CD4-positive, alpha-beta memory T cell (primary cell): ENCODE measurements at places on chromosomes 5 and 9. TPM values are rescaled to one million over a fixed set of nuclear protein-coding genes. Genes with fewer than 3 reads are reported as not detected.

- H3K36me3 ChIP-seq: no peaks in the 10 kb centered on the region
- H3K4me3 ChIP-seq: no peak overlapping the region
- no peak for DNase-seq
- H3K27me3 ChIP-seq: no peaks in the 10 kb centered on the region
These were observed 826.1 kb downstream of the PRELID2 start for GRCh38 chr5:145008876-145009530.

- no peak overlapping the region for H3K27ac ChIP-seq
- DNase-seq: no peak
- H3K27me3 ChIP-seq: no peaks in the 10 kb centered on the region
These were observed 367.9 kb upstream of the GRAMD2B start for GRCh38 chr5:126055348-126055729.

DNA sequence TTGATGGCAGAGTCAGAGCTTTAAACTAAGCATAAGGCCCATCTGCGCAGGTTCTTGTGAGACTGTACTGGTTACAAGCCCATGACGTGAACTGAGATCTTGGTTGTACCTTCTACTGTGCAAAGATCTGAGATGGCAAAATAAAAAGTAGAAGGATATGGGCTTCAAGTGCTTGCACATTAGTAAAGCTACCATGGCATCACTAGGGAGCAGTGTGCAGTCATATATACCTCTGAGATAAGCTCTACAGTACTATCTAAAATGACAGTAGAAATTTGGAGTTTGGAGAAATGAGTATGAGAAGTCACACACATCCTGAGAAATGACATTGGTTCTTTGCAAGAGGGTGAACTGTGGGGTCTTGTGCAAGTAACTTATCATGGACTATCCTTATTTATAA lies 408.2 kb upstream of the PRR16 start:
- no peak overlapping the region for H3K4me3 ChIP-seq
- H3K36me3 ChIP-seq: no peaks in the 10 kb centered on the region
- no peaks in the 10 kb centered on the region for H3K4me1 ChIP-seq
- no peak for DNase-seq

- DNase-seq: no peak
- H3K36me3 ChIP-seq: no peaks in the 10 kb centered on the region
- no peak overlapping the region for H3K4me3 ChIP-seq
- H3K27ac ChIP-seq: no peak overlapping the region
- H3K27me3 ChIP-seq: no peaks in the 10 kb centered on the region
These were observed 77.3 kb downstream of the SLC25A46 start for GRCh38 chr5:110815916-110816605.

DNA sequence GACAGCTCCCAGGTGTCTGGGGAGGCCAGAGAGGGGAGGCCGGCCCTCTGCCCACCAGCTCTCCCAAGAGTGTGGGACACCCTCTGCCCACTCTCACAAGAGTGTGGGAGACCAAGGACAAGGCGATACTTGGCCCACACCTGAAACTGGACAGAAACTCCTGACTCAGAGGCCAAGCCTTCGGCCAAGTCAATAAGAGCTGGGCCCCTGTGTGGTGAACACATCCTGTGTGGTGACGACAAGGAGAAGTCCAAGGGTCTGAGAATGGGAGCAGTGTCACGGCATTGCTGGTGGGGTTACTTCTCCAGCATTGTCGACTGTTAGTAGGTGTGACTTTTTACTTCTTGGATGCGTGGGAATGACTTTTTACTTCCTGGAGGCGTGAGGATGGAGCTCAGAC lies 14.6 kb upstream of the F2RL1 start:
- no peaks in the 10 kb centered on the region for H3K4me1 ChIP-seq
- no peak overlapping the region for H3K4me3 ChIP-seq
- DNase-seq: no peak
- H3K36me3 ChIP-seq: no peaks in the 10 kb centered on the region
- no peak overlapping the region for H3K27ac ChIP-seq

The SPINK13 gene
- total RNA-seq: not detected

The TAF1L gene
- total RNA-seq: 0.06 TPM

The TEX48 gene
- total RNA-seq: not detected
